ENCODE measurements at places on chromosomes 7 and 10.

DNA sequence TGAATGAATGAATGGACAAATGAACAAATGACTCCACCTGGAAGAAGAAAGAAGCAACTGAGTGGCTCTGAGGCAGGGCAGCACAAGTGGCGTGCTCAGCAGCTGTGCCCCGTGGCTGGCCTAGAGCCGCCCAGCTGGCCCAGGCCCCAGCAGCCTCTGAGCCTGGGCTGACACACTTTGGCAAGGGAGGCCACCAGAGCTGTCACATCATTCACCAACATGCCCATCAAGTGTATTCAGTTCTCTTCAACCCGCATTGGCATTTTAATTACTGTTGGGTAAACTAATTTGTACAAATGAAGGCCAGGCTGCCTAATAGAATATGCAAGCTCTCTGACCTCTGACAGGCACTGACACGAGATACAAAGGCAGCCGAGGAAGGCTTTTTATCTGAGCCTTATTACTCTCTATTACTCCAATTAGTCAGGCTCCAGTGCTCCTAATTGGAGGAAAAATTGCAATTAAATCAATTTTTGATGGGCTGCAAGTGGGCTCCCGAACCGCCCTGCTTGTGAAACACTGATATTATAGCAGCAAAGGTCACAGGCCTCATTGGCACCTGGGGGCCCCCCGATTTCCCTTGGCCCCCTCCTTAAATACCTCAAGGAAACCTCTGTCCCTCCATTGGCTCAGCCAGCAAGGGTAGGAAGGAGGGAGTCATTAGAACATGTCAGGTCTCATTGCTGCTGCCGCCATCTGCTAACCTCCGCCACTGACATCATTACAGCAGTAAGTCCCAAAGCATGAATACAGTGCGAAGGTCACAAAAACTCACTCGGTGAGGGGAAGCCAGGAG, 41.9 kb downstream of the DPCD start:
- peak; percentile 75 for DNase-seq

- DNase-seq, result no peak
Measured at GRCh38 chr10:131776496-131776895, 124.3 kb upstream of the PPP2R2D start.

- no peak for DNase-seq
Measured at GRCh38 chr10:314381-314780, 179.1 kb downstream of the ZMYND11 start.

GRCh38 chr10:13173616-13174015, 12.3 kb downstream of the MCM10 start:
- DNase-seq, result no peak

DNA sequence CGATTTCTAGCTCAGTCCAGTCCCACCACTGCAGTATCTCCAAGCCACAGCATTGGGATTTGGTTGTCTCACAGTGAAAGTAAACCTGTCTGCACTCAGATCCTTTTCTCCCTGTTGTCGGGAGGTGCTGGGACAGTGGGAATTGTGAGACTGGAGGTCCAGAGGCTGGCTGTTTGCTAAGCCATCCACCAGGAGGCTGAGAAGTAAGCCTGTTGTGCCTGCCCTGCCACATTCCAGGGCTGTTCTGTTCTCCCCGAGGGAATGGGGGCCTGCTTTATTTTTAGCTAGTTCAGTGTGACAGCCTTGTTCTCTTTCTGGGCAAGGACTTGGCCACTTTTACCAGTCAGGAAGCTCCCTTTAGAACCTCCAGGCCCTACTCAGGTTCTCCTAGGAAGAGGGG, 54.9 kb downstream of the HK1 start:
- DNase-seq, result no peak

DNA sequence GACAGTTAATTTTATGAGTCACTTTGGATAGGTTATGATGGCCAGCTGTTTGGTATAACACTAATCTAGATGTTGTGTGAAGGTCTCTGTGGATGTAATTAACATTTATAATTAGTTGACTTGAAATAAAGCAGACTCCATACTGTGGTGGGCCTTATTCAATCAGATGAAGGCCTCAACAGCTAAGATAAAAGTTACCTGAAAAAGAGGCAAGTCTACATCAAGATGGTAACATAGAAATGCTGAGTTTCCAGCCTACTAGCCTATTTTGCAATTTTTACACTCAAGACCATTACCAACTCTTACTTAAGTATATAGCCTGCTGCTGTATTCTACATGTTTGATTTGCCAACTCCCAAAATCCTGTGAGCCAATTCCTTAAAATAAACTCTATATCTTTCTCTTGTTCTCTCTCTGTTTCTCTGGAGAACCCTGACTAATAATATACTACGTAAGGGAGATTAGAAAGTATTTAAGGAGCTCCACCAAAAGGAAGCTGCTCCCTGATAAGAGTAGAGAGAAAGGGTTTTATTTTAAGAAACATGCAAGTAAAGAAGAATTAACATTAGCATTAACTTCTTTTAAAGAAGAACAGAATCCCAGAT, 42.7 kb downstream of the ZNF438 start:
- no peak for DNase-seq

DNA sequence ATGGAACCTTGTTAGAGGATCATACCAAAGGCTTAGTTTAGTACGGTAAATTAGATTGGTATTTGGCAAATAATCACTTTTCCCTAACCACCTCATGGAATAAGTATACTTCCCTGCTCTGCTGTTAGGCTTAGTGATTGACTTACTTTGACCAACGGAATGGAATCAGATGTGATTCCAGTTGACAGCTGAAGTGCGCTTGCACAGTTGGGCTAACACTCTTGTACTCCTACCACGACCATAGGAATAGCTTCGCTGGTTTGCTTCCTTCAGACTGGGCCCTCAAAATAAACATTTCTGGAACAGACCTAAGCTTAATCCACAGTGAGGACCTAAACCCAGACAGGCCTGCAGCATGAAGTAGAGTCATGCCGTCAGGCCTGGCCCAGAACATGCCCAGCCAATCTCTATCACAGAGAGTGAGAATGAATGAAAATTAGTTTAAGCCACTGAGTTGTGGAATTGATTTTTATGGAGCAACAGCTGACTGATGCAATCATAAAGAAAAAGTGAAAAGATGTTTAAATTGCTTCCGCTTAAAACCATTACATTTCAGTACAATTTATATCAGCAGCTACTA, 122.3 kb downstream of the DOCK4 start:
- DNase-seq, result no peak

DNA sequence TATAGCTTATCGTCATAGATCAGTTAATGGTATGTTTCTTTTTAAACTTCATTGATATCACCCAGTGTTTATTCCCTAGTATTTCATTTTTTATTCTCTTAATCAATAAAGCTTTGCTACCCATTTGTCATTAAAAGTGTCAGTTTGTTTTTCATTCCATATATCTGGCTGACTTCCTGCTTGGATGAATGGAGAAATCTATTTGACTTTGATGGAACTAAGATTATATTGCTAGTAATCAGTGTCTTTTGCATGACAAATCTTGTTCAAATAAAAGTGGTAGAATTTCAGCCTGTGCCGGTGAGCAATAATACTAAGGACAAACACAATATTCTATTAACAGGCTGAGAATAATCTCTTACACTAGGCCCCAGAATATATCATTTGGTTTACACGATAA, 203.3 kb downstream of the SEC23IP start:
- no peak for DNase-seq

GRCh38 chr7:43450894-43451293, 132.0 kb upstream of the STK17A start:
- no peak for DNase-seq

DNA sequence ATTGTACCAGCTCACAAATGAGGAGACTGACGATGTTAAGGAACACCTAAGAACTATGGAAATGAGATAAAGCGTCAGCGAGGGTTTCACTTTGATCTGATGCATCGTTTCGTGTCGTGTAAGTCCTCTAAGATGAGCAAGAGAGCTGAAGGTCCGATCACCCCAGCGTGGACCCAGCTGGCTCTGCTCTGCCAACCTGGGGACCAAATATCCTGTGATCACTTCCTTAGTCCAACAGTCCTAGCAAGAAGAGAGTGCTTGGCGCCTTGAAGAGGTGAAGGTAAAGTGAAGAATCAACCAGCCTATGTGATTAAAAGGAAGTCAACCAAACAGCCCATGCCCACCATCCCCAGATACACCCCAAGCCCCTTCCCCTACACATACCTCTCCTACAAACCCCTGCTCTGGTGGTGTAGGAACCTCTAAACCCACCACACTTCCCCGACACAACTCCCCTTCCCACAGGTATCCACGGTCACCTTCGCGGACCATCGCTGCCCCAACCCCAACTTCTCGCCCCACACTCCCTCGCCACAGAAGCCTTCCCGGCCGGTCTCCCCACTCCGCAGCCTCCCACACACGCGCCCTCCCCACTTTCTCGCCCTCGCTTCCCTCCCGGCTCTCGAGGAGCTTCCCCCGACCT, 722 bp downstream of the UPF2 start:
- no peak for DNase-seq

- DNase-seq, result no peak
Measured at GRCh38 chr10:13943735-13944398, 357.1 kb downstream of the PRPF18 start.

DNA sequence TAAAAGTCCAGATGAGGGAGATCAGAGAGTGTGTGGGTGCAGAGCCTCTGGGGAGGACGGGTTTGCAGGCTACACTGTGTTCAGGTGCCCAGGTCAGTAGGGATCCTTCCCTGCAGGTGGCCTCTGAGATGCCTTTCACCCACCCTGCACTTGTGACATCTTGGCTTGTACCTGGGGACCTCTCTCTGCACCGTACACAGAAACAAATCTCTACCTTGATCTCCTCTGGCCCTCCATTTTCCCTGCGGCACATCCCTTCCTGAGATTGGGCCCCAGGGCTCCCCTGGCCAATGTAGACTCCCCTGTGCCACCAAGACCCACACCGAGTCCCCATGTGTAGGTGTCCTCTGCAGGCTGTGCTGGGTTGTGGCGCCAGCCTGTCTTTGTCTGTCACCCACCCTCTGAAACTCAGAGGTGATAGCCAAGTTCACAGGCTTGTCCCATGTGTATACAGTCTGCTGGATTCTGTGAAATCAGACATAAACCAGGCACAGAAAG, 140.6 kb downstream of the PTPN20 start:
- DNase-seq, result no peak

DNA sequence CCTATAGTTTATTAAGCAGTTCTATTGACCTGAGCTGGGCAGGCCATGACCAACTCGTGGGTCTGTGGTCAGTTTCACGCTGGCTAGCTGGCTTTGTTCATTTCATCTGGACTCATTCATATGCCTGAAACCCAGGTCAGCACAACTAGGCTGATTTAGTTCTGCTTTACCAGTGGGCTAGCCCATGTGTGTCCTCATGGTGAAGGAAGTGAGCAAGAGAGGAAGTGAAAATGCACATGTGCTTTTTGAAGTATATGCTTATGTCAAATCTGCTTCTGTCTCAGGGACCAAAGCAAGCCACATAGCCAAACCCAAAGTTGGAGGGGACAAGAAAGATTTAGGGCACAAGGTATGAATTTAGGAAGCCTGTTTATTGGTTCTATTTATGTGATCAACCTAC, 154.5 kb downstream of the RNF133 start:
- DNase-seq, result no peak

- DNase-seq, result no peak
Measured at GRCh38 chr7:593324-594115, 73.9 kb upstream of the PDGFA start.

- no peak for DNase-seq
Measured at GRCh38 chr7:29946428-29947186, 43.0 kb downstream of the SCRN1 start.

DNA sequence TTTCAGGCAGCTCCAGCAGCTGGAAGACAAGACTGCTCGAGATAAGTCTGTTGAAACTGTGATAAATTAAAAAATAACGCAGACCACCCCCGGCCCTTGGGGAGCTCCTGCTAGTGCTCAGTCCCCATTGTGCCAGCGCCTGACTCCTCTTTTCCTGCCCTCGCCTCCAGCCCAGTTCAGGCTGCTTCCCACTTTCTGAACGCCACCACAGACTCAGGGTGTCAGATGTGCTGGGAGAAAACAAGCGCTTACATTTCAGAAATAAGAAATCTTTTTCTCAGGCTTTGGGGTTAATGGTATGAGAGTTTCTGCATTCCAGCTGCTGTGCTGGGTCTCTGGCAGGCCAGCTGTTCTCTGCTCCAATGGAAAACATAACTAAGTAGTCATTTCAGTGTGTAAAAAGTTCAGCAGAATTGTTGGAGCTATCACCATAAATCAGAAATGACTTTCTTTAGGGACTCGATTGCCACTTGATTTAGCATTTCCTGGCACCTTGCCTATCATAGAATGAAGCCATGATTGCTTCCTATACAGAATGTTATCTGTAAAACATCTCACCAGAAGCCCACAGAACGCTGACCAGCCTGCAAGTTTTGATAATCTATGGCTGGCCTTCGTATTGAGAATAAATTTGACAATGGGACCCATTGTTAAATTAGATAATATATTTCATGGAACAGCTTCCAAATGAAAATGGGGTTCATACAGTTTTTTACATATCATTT, 257.0 kb upstream of the ZNF32 start:
- no peak for DNase-seq

DNA sequence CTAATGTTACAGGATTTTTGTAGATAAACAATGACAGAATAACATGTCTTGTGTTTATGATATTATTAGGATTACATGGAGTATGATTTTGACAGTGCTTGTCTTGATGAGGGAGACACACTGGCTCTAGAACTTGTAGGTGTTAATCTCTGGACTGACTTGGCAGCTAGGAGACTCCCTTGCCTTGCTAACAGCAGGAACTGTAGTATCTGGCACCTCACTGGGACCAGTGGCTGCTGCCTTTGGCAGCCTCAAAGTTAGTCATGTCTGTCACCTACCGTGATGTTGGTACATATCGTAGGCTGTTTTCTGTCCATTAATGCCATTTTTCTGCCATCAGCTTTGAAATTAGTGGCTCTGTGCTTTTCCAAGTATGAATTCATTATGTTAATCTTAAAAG, 261.5 kb downstream of the CDK14 start:
- DNase-seq, result no peak

- DNase-seq, result no peak
Measured at GRCh38 chr7:27140126-27140857, 3.2 kb downstream of the HOXA5 start.

DNA sequence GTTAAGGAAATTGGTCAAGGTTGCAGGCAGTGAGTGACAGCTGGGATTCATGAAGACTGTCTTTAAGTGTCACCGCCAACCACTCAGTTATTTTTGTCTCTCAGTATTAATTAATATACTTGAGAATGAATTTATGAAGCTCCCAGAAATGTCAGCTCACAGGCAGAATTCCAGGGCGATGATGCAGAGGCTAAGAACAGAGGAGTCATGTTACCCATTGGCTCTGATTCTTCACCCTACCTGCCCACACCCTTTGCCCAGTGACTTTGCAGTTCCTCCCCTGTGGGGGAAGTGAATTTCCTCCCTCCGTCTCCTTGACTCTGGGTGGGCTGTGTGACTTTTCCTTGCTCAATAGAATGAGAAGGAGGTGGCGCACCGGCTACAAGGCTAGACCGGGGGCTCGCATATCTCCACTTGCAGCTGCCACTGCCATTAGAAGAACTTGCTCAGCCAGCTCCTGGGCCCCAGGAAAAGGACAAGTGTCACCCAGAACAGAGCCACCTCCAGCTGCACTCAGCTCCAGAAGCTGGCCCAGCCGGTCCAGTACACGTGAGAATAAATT, 157.1 kb upstream of the PRKCQ start:
- no peak for DNase-seq

- no peak for DNase-seq
Measured at GRCh38 chr7:48414011-48414732, 242.9 kb downstream of the ABCA13 start.
